ENCODE measurements at places on chromosomes 4 and X.

- no peak for DNase-seq
Measured at GRCh38 chr4:52573551-52573950, 85.5 kb downstream of the USP46 start.

- DNase-seq, result no peak
Measured at GRCh38 chr4:176758731-176759130, 34.0 kb downstream of the VEGFC start.

DNA sequence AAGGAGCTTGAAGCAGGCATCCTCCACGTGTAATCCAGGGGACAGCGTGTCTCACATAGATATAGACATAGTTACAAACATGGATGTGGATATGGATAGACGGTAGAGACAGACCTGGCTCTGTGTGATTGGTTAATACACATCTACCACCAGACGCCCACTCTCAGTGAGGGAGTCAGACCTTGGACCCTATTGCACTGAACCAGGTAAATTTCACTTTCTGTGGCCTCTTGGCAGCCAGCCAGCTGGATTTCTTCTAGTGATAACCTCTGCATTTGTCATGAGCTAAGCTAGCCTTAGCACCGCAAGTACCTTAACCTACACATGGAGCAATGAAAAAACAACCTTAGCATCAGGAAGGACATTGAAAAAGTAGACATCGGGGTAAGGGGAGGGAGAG, 79.2 kb upstream of the ACSL4 start:
- no peak for DNase-seq

DNA sequence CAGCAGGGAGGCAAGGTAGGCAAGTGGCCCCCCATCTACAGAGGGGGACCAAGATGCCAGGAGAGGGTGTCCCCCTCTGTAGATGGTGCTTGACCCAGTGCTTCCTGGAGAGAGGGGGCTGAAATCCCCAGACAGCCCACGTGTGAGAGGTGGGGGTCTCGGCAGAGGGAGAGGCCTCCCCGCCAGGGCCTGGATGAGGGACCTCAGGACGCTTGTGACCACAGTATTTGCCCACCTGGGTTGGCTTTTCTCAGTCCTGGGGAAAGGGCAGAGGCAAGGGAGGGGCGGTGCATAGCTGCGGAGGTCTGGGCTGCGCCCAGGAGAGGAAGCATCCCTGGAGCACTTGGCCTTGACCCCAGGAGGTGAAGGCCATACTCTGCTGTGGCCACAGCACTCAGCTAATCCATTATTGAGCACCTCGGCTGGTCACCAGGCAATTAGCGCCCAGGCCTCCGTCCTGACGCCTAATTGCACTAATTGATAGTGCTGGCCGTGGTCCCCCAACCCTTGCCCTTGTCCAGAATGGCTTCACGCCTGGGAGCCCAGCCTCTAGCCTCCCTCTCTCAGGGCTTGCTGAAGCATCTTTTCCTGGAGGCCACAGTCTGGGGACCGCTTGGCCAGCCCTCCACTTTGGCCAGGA, 30.7 kb downstream of the HMX1 start:
- DNase-seq, result no peak
